ENCODE measurements at places on chromosomes 3 and 15.

DNA sequence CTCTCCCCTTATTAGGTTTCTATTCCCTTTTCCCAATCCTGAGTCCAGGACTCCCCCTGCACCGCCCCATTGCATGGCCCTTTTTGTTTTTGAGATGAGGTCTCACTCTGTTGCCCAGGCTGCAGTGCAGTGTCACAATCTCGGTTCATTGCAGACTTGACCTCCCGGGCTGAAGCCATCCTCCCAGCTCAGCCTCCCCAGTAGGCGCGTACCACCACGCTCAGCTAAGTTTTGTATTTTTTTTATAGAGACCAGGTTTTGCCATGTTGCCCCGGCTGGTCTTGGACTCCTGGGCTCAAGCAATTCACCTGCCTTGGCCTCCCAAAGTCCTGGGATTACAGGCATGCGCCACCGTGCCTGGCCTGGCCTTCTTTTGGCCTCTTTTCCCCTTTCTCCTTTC, 29.3 kb downstream of the PDIA5 start:
- no peak for DNase-seq

DNA sequence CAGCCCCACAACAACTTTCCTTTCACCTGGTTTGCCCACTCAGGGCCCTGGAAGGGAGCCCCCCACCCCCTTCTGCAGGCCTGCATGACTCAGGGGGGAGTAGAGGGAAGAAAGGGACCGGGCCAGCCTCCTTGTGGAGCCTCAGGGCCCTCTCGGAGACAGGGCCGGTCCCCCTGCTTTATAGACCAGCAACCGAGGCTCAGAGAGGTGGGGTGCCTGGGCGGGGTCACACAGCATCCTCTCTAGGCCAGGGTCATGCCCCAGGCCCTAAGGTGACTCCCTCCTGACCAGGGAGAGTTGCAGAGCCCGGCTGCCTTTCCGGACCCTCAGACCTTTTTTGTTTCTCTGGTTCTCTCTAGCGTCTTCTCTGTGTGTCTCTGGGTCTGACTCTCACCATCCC, 211.3 kb downstream of the TBC1D2B start:
- DNase-seq: no peak

- no peak for DNase-seq
Observed at GRCh38 chr3:170753421-170754310, 116.3 kb downstream of the RPL22L1 start.

DNA sequence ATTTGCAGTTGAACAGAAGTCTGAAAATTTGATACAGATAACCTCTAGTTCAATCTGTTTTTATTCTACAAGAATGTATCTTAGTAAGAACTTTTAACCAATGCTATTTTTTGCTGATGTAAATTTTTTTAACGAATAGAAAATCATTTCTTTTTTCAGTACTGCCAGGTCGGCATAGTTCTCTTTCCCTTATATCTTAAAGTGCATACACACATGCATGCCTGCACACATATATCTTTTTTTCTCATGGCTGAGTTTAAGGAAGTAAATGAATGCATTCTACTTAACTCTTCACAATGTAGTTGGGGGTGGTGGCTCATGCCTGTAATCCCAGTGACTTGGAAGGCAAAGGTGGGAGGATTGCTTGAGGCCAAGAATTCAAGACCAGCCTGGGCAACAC, 48.4 kb downstream of the BLM start:
- DNase-seq: no peak

DNA sequence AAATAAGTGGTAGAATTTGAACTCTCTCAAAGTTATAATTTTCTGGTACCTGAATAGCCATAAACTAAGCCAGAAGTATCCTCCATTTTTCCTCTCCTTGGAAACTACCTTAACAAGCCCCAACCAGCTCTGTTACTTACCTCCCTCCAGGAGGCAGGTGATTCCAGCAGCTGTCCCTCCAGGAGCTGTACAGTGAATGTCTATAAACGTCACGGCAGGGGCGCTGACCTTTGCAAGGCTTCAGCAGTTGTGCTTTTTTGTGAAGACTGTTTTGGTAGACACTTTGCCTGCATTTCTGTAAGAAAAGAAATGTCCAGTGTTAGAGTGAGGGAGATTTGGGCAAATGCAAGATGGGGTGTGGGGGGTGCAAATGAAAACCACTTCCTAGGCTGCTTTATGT, 67.2 kb downstream of the LEO1 start:
- DNase-seq: no peak

Measured in DMS79 treated with DMSO at 0.1 percent for 48 hours (cell line).